Eye (tissue), 1 donor: ENCODE measurements at places on chromosomes 12 and 14.

- DNase-seq: no peak
Observed at GRCh38 chr12:2338991-2339431, 286.2 kb downstream of the CACNA1C start.

- DNase-seq: no peak
Observed at GRCh38 chr12:57591782-57592325, 862 bp downstream of the PIP4K2C start.

DNA sequence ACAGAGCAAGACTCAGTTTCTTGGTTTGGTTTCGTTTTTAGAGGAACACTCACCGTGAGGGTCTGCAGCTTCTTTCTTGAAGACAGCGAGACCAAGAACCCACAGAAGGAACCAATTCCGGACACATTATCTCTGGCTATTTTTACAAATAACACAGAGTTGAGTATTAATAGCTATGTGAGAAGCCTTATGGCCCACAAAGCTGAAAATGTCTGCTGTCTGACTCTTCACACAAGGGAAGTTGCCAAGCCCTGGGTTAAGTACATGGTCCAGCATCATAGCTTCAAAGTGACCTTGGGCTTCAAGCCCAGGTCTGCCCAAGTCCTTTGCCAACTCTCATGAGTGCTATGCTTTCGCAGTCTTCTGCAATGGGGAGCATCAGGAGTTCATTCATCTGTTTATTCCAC, 2.6 kb upstream of the LGMN start:
- DNase-seq: no peak

DNA sequence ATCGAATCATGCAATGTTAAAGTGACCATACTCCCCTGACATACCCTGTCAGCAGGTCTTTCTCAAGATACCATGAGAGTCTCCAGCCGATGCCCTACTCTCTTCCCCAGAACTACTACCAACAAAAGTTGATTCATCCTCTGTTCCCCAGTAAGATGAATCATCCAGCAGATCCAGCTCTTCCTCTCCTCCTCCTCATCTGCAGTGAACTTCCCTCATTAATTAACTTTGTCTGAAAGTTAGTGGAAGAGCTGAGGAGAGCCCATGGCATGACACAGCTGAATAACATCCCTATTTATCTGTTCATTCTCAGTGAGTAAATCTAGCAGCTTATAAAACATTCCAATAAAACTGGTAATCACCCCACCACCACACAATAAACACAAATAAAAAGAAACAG, 213.4 kb downstream of the EGLN3 start:
- DNase-seq: no peak

- DNase-seq: peak; percentile 68
Observed at GRCh38 chr12:32305163-32305562, 94.2 kb upstream of the FGD4 start.

DNA sequence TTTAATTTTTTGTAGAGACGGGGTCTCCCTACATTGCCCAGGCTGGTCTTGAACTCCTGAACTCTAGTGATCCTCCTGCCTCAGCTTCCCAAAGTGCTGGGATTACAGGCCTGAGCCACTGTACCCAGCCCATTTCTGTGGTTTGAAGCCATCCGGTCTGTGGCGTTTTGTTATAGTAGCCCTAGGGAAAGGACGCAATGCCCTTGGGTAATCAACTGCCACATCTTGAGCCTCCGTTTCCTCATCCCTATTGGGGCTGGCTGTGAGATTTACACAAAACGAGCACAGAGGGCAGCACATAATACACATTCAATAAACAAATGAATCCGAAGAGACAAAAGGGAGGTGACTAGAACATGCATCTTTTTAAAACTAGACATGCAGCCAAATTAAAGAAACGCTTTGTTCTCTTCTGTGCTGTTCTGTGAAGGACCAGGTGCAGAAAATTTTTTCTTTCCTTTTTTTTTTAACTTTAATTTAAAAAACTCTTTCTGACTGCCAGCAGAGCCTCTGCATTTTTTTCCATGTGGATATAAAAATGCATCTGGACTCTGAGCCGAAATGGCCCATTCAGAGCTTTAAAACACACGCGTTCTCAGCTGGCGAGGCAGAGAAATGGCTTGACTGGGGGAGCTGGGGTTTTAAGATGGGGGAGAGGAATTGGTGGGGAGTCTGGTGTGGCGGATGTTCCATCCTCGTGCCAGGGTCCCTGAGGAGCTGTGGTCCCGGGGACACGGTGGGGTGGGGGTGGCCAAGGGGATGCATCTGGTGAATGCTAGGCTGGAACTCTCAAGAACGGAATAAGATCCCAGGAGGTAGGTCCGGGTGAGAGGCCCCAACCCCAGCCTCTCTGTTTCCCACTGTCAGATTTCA, 119.0 kb downstream of the RBM19 start:
- DNase-seq: no peak

GRCh38 chr12:122980183-122981035, at the start of gene ARL6IP4:
Gene ARL6IP4 (plus strand): TSS chr12:122980681. CDS start chr12:122981140, 459 bp downstream.
- peak; percentile 81 for DNase-seq

GRCh38 chr12:65539023-65539422, 260.5 kb downstream of the MSRB3 start:
- no peak for DNase-seq

- no peak for DNase-seq
Observed at GRCh38 chr12:67558775-67559174, 89.8 kb upstream of the DYRK2 start.

DNA sequence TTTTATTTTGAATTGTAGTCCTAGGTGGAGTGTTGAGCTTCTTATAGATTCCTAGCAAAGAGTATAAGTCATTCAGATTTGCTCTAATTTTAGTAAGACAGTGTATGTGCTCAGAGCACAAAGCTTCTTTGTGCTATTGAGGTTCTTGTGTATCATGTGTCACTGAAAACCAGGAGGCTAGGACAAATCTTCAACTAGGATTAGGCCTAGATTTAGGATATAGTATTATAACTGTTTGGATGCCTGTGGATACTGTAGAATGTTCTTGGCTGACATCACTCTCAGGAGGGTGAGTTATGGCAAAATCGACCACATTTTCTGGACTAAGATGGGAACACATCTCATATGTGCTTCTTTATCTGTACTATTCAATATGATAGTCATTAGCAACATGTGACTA, 86.5 kb downstream of the DHRS2 start:
- no peak for DNase-seq

GRCh38 chr14:34628681-34629135, 1.2 kb downstream of the SNX6 start:
- no peak for DNase-seq

- no peak for DNase-seq
Observed at GRCh38 chr12:75606151-75606550, 94.7 kb upstream of the KRR1 start.

GRCh38 chr12:47433876-47434275, 272.0 kb downstream of the RPAP3 start:
- DNase-seq: no peak

- DNase-seq: no peak
Observed at GRCh38 chr14:52422650-52423356, 108.7 kb downstream of the PTGER2 start.

- peak; percentile 82 for DNase-seq
Observed at GRCh38 chr12:106841510-106842302, 67.2 kb downstream of the RIC8B start.

GRCh38 chr12:116352315-116352835, 74.9 kb upstream of the MED13L start:
- DNase-seq: no peak

- no peak for DNase-seq
Observed at GRCh38 chr12:89648211-89648930, 60.3 kb downstream of the ATP2B1 start.

DNA sequence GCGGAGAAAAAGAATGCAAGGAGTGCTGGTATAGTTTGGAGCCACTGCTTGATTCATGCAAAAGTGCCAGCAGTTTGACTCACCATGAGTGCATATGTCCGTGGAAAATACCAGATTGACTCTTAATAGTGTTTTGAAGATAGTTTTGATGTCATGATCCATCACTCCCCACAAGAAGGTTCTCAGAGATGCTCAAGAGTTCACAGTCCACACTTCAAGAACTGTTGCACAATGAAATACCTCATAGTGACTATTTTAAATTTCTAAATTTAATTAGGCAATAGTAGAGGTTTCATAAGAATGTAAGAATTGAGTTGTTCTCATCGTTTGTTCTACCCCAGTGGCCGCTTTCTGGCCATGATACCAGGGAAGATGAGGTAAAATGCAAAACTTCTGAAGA, 286.6 kb upstream of the RGS6 start:
- DNase-seq: no peak

GRCh38 chr12:65189028-65189718, 19.8 kb downstream of the LEMD3 start:
- DNase-seq: no peak

DNA sequence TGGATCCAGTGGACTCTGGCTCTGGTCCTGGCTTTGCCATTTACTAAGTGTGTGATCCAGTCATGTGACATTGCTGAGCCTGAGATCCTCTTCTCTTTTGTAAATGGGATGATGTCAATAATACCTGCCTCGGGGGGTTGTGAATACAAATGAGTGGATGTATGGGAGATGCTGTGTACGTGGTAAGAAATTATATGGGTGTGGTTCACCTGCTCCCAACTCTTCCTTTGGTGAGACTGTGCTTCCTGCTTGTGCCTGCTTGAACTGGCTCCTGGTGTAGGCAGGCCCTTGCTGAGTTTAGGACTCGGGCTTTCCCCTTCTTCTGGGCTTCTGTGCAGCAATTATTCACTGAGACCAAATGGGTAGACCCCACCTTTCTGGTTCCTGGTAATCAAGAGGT, 189.5 kb upstream of the FRMD6 start:
- DNase-seq: no peak

DNA sequence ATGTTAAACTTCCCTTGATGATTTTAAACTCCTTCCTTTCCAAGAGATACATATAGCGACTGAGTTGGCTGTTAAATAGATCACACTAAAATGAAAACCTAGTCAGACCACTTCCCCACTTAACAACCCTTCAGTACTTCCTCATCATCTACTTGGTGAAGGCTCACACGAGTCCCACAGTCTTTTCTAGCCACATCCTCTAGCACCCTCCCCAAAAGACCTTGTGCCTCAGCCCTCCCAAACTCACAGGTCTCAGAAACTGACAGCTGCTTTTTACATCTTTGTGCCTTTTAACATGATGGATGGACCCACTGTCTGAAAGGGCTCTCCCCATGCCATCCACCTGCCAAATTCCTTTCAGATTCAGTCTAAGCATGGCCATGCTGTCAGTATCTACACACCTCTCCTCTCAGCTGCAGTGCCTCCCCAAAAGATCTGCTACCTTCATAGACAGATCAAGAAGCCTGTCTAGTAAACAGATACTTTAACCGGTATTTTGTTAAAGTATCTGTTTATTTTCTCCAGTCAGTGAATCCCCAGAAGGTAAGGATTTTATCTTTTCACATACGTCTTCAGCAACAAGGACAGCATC, 65.1 kb upstream of the GPHB5 start:
- DNase-seq: no peak

DNA sequence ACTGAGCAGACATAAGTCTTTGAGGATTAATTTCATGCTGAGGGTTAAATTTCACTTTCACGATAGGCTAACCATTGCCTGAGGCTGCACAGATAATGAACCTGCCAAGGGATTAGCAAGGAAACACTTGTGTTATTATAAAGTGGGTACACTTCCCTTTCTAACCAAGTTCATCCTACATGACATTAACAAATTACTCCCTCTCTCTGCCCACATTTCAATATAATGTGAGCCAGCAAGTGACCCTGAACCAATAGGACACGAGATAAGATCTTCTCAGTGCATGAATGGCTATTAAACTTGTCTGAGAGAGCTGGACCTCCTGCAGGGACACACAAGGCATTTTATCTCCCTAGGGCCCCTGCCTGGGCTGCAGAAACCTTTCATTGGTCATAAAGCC, 173.5 kb downstream of the PAX9 start:
- peak; percentile 51 for DNase-seq

- no peak for DNase-seq
Observed at GRCh38 chr12:116529048-116529447, 30.1 kb upstream of the MAP1LC3B2 start.

GRCh38 chr12:124153392-124153791, 141.5 kb upstream of the RFLNA start:
- DNase-seq: peak; percentile 44

GRCh38 chr12:66776974-66777373, 98.1 kb upstream of the GRIP1 start:
- DNase-seq: no peak
